CD4-positive, alpha-beta T cell treated with Interleukin-4 for 1 hour (primary cell): ENCODE measurements at places on chromosomes 12 and 14.

DNA sequence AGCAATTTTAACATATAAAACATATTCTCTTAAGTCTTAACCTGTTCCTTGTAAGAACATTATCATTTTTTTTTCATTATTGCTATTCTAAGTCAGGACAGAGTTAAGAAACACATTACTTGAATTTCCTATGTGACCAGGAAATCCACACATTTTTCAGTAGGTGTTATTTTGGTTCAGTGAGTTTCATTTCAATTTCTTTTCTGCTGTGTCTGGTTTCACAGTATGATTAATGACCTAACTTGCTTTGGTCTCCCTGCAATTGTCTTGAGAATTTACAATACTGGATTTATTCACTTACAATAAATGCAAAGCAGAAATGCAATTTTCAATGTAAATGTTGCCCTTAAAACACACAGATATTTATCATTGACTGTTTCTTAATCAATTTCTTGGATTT is 396.9 kb upstream of the TMTC1 start:
- DNase-seq: no peak

DNA sequence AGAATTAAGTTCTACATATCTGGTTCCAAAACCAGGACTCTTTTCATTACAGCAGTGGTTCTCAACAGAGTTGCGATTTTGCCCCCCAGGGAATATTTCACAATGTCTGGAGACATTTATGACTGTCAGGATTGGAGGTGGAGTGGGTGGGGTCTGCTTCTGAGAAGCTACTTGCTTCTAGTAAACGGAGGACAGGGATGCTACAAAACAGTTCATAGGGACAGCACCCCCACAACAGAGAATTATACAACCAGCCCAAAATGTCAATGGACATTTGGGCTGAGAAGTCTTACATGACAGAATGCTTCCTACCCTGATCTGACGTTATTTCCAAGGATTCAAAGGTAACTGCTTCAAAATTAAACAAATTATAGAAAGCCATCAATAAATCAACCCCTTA is 739 bp upstream of the SPATA7 start:
- no peak for DNase-seq

DNA sequence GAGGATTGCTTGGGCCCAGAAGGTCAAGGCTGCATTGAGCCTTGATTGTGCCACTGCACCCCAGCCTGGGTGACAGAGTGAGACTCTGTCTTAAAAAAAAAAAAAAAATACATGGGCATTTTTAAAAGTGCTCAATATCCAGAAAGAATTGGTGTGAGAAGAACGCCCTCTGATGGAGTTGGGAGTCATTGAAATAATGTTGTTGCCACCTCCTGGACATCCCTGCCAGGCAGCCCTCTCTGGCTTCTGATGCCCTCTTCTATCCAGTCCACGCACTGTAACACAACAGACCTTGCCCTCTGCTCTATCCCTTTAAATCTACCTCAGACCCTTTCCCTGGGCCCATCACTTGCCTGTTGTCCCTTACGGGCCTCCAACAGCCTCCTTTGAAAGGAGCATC is 4.9 kb downstream of the PTGDR start:
- peak; percentile 35 for DNase-seq

GRCh38 chr12:19643635-19644034 is 204.3 kb downstream of the AEBP2 start:
- DNase-seq: no peak

- DNase-seq: no peak
Measured at GRCh38 chr12:5138845-5139244, 95.2 kb downstream of the KCNA5 start.

DNA sequence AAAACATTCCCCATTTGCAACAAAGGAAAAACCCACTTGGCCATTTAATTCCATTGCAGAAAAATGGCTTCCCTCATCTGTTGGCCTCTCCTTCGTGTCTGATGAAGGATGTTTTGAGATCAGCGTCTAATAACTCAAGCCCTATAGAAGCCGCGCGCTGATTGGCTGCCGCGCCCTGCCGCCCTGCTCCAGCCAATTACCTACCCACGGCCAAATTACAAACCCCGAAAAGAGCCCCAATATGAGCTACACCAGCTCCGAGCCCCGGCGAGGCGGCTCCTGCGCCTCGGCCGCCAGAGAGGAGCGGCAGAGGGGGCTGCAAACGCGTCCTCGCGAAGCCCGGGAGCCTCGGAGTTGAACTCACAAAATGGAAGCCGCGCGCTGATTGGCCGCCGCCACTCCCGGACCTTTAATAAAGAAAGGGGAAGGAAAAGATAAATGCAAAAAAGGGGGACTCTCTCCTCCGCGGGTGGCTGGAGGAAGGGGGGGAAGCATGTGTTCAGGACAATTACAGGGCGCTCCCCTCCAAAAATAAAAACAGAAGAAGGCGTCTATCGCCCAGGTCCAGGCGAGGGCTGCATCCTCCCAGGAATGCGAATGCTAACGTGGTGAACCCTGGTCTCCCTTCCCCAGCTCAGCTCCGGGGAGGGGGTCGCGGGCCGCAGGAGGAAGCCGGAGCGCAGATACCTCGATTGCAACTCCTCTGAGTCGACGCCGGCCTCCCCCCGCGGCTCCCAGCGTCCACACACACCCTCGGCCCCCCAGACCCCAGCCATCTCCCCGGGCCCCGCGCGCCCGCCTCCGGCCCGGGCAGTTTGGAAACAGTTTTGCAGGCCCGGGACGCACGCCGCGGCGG is 738 bp upstream of the SETD1B start:
- peak; percentile 95 for DNase-seq

- DNase-seq: no peak
Measured at GRCh38 chr12:30729547-30729946, 25.2 kb downstream of the CAPRIN2 start.

- no peak for DNase-seq
Measured at GRCh38 chr14:29999013-29999539, 71.4 kb upstream of the PRKD1 start.

DNA sequence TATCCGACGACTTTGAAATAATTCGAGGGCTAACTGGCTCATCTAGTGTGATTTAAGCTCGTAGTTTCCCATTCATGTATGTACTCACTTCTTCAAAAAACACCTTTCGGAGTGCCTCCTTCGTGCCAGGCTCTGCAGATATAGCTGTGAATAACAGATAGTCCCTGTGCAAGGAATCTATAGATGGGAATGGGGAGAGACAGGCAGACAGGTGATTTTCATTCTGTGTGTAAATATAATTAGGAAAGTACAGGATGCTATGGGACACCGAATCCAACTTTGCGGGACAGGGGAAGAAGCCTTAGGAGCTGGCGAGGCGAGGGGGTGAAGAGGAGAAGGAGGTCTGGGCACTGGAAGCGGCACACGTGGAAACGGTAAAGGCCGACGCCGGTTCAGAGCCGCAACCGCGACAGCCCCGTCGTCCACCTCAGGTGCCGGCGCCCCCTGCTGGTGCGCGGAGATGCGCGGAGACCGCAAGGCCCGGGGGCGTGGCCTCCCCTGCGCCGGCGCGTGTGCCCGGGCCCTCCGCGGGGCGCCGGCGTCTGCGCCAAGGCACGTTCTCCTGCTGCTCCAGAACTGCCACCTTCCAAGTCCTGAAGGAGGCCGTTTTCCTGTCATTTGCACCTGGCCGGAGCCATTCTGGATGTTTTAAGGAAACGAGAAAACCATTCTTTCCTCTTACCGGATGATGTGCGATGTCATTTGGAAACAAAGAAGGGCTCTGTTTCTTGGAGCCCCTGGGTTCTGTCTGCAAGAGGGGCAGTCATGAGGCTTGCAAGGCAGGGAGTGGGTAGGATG is 18.0 kb upstream of the CACNA1C start:
- DNase-seq: peak; percentile 80

- DNase-seq: peak; percentile 83
Measured at GRCh38 chr14:105485739-105486162, 935 bp upstream of the CRIP1 start.

DNA sequence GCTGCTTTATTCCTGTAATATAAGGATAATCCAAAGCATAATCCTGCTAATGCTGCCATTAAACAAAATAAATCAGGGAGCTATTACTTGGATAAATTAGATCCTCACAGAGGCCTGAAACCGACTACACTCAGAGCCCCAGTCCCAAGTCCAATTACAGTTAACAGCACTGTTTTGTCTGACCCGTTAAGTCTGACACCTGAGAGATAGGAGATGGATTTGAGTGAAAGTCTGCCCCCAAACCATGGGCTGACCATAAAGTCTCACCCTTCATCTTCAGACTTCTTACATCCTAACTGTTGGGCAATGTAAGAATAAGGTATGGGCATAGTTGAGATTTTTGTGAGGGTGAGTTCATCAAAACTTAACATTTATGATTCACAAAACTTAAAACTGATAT is 181.7 kb downstream of the PLCZ1 start:
- no peak for DNase-seq

GRCh38 chr12:3362737-3363136 is 128.3 kb upstream of the PRMT8 start:
- no peak for DNase-seq

GRCh38 chr12:6818222-6818621 is 3.4 kb upstream of the GPR162 start:
- no peak for DNase-seq

DNA sequence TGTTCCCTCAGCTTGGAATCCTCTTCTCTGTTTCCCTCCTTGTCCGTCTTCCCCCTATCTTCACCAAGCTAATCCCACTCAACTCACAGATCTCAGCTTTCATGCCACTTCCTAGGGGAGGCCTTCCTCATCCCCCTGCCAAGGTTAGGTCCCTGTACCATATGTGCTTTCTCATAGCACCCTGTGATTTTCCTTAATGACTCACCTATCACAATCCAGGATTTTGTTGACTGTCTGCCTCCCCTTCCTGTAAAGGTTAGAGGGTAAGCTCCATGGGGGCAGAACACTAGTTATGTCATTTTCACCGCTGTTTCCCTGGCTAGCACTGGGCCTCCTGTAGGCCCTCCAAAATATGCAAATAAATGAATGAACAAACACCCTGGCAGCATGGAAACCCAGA is 57.6 kb downstream of the CRADD start:
- DNase-seq: no peak

- no peak for DNase-seq
Measured at GRCh38 chr12:108633081-108633533, 587 bp downstream of the SELPLG start.

DNA sequence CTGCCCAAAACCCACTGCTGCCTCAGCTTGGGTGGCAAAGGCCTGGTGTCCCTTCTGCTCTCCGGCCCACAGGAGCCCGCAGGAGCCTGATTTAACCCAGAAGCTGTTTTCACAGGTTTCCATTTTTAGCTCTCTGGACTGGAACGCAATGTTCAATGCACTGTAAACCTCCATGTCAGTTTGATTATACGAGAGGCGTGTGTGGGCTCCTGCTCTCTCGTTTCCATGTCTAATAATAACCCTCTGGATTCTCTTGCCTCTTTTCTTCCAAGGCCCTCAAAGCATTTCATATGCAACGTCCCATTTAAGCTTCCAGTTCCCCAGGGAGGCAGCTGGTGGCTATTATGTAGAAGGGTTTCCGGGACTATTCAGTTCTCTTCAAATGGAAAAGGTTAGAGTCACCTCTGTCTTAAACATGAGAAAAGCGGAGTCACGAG is 161.1 kb downstream of the SUDS3 start:
- DNase-seq: no peak

- DNase-seq: no peak
Measured at GRCh38 chr14:32009221-32009975, 67.7 kb upstream of the ARHGAP5 start.

- DNase-seq: no peak
Measured at GRCh38 chr12:93916402-93916801, 232.0 kb upstream of the PLXNC1 start.

GRCh38 chr14:81018684-81019083 is 63.3 kb downstream of the TSHR start:
- DNase-seq: no peak

DNA sequence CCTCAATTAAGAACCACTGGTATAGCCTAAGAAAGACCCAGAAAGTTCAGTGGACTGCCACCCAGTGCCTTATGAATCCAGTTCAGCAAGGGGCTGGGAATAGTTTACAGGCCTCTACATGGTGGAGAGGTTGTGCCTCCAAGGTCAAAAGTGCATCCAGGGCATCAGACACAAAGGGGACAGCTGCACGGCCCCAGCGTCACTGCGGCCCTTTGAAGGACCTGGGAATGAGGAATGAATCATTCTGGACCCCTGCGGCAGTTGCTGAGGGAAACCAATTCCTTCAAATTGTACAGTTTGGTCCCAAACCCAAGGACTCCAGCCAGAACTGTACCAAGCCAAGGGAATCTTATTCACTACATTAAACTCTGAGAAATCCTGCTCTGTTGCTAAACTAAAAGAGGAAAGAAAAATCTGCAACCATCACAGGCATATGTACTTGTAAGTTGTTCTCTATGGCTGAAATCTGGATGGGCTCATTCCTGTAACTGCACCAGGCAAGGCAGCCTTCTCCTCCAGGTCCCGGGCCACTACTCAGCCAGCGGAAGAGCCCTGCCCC is 10.9 kb upstream of the NGB start:
- DNase-seq: no peak

DNA sequence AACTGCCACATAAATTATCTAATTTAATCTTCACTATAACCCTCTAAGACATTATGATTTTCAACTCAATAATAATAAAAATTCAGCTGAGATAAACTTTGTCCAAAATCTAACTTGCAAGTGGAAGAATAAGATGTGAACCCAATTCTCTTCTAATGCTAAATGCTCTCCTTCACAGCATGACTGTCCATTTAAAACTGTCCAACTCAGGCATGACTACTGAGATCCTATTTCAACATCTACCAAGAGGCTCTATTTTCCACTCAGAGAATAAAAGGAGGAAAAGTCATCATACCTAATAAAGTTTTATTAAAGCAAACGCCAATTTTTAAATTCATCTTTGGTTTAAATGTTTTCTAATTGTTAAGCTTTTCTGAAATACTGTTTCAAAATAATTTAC is 183.6 kb downstream of the MED13L start:
- no peak for DNase-seq

- DNase-seq: no peak
Measured at GRCh38 chr12:1720494-1720893, 29.6 kb downstream of the ADIPOR2 start.

DNA sequence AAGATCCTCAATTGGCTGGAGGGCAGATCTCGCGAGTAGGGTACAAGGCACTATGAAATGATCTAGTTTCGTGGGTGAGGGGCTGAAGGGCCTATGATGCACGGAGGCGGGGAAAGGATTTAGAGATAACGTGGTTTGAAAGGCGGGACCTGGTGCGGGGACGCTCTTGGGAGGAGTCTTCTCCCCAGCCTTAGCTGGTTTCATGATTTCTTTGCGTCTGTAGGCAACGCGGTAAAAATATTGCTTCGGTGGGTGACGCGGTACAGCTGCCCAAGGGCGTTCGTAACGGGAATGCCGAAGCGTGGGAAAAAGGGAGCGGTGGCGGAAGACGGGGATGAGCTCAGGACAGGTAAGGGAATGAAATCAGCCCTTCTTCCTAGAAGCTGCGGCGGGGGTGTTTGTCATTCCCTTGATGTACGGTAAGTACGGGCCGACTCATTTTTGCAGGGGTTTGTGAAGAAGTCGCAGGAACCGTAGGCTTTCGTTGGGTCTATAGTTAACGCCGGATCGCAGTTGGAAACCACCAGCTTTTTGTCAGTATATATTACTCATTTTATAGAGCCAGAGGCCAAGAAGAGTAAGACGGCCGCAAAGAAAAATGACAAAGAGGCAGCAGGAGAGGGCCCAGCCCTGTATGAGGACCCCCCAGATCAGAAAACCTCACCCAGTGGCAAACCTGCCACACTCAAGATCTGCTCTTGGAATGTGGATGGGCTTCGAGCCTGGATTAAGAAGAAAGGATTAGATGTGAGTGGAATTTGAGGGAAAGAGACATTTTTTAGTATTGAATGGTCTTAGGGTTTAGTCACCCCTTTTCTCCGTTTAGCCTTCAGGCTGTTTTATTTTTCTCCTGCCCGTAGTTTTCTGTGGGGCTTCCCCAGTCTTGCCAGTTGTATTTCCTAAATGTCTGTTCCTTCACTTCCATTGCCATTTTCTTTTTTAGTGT is 602 bp downstream of the APEX1 start:
- DNase-seq: no peak
